Karpas-422 (cell line): ENCODE measurements at places on chromosomes 2 and 18. TPM values are rescaled to one million over a fixed set of nuclear protein-coding genes. Genes with fewer than 3 reads are reported as not detected.

DNA sequence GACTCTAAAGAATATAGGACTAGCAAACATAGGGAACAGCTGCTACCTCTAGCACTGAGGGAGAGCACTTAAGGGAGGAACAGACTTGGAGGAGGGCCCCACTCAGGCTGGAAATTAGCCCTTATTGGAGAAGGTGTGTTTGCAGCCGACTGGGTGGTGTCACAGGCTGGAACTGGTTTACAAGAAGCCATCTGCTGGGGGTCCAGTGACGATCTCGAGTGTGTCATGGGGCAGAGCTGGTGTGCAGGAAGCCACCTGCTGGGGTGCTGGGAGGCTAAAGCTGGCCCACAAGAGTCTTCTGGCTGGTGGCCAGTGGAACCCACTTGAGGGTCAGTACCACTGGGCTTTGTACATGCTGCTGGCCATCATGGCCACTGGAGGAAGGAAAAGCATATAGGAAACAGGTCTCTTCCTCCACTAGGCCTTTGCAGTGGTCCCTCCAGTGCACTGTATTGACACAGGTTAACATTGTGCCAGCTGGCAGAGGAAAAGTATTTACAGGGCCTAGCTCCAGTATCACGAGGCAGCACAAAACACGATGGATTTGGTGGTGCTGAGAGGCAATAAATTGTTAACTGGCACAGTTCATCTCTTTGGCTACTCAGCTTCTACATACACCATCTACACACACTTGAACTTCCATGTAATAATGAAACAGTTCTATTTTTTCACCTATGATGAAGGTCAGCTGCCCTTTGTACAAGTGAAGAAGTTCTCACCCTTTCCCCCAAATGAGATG is 43.6 kb downstream of the MAP3K20 start:
- H3K4me3 ChIP-seq, result no peak overlapping the region
- H3K36me3 ChIP-seq, result no peaks in the 10 kb centered on the region
- H3K27me3 ChIP-seq, result no peaks in the 10 kb centered on the region

LPIN2 gene
- total RNA-seq, result 8.5 and 13.7 TPM in 2 replicates

DNA sequence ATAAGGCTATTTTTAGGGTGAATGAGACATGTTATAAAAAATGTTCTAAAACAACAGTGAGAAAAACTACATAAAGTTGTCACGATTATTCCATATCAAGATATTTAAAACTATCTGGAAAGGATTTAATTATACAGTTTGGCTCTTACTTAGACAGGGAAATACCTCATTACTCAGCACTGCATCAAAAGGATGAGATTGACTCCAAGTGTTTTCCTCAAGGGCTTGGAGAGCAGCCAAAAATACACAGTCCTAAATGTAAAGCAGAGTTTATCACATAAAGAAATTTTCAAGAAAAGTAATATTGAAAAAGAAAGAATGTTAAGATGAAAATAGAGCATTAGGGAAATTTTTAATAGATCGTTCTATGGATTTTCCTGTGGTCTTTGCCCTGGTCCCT is 285.5 kb upstream of the NETO1 start:
- H3K27ac ChIP-seq, result no peak overlapping the region
- H3K4me3 ChIP-seq, result no peak overlapping the region
- H3K36me3 ChIP-seq, result no peaks in the 10 kb centered on the region
- H3K27me3 ChIP-seq, result no peaks in the 10 kb centered on the region

DNA sequence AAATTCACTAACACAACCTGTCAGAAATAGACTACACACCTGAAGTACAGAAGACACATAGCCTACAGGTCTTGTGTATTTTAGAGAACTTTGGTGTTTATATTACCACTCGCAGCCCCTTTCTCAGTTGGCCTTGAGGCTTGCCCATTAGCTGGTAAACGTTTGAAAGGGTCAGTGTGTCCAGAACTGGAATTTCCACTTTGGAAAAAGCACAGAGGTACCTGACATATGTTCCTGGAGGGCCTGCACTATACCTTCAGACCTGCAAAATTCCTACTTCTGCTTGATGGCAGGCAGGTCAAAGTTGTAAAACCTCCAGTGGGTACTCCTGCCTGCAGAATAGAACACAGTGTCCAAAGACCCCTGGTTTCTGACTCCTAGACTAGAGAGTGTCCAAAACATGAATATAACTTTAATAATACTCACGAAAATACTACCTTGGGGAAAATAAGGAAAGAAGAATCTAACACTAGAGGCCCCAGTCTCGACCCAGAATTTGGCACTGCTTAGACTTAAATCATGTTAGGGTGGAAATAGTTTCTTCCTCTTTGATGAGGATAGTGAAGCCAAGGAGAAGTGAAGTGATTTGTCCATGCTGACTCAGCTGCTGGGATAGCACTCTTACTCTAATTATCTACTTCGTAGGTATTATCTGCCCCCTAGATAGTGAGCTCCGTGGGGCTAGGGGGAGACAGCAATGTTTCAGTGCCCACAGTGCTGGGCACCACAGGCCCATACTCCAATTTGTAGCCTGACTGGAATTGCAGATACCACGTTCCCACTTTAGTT is 2.8 kb downstream of the KCTD1 start:
- peaks cover 3% of the 10 kb centered on the region; the same call in 1 of the 2 replicates for H3K27me3 ChIP-seq
- no peak for DNase-seq
- H3K4me3 ChIP-seq, result no peak overlapping the region
- H3K27ac ChIP-seq, result no peak overlapping the region
- no peaks in the 10 kb centered on the region for H3K36me3 ChIP-seq
- peaks cover 19% of the 10 kb centered on the region for H3K4me1 ChIP-seq

DNA sequence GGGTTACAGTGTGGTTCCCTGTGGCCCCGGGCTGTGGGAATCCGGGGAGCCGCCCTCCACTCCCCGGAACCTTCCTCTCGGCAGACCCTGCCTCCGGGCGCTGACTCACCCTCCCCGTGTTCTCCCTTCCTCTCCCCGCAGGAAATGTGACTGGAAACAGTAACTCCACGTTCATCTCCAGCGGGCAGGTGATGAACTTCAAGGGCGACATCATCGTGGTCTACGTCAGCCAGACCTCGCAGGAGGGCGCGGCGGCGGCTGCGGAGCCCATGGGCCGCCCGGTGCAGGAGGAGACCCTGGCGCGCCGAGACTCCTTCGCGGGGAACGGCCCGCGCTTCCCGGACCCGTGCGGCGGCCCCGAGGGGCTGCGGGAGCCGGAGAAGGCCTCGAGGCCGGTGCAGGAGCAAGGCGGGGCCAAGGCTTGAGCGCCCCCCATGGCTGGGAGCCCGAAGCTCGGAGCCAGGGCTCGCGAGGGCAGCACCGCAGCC is 59.5 kb downstream of the TNFRSF11A start:
- no peaks in the 10 kb centered on the region for H3K27me3 ChIP-seq
- no peak overlapping the region for H3K27ac ChIP-seq
- no peaks in the 10 kb centered on the region for H3K36me3 ChIP-seq
- H3K4me1 ChIP-seq, result no peaks in the 10 kb centered on the region
- H3K4me3 ChIP-seq, result no peak overlapping the region
- DNase-seq, result no peak

DNA sequence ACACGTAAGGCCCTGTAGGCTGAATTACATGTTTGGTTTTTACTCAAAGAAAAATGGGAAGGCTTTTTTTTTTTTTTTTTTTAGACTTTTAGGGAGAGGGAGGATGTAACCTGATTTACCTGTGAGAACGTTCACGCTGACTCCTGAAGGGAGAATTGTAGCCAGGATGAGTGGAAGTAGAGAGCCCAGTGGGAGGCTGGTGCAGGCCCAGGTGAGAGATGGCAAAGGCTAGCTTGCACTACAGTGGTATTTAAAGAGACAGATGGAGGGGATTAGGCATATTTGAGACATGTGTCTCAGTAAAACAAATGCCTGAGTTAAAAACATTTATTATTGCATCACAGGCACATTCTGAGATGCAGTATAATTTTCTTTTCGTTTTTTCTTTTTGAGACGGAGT is 107.9 kb downstream of the CCDC85A start:
- DNase-seq, result no peak
- H3K4me3 ChIP-seq, result no peak overlapping the region
- H3K36me3 ChIP-seq, result no peaks in the 10 kb centered on the region
- no peaks in the 10 kb centered on the region for H3K4me1 ChIP-seq
- no peaks in the 10 kb centered on the region for H3K27me3 ChIP-seq

GPR75 gene
- 6.6 and 11.4 TPM in 2 replicates for total RNA-seq

DNA sequence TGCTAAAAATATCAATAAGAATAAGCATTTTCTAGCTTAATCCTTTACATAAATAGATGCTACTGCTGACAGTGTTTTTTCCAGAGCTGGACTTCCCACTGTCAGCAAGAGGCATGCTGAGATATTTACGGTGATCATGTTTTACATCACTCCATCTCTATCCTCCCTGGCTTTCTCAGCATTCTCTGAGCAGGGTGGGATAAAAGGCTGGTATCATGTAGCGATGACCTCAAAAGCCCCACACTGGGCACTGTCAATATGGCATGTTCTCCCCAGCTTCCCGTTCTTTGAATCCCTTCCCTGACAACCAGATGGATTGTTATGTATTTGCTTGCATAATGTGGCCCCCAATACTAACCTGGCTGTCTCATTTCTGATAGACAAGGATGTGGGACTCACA is 83.2 kb upstream of the EPHA4 start:
- H3K27me3 ChIP-seq, result no peaks in the 10 kb centered on the region
- H3K36me3 ChIP-seq, result no peaks in the 10 kb centered on the region
- no peaks in the 10 kb centered on the region for H3K4me1 ChIP-seq
- H3K4me3 ChIP-seq, result no peak overlapping the region
- H3K27ac ChIP-seq, result no peak overlapping the region
- no peak for DNase-seq

DNA sequence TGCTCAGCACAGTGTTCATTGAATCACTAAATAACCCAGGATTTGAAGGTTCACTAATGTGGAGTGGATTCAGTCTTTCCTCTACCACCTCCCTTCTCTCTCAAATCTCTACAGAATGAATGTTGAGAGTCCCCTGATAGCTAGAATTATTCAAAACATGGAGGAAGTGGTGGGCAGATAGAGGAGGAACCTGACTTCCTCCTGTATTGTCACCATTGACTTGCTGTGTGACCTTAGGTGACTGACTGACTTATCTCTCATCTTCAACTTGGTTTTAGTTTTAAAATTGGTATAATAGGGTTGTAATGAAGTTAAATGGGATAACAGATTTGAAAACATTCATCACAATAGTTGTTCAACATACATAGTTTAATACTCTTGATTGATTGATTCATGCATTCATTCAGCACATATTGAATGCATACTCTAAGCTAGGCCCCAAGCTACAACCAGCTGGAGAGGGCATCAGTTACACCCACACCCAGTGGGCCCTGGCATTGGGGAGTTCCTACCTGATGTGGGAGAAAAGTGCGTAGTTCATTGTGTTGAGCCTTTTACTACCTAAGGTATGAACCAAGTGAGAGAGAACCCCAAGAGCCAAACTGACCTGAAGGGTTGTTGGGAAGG is 96.0 kb downstream of the WDR7 start:
- peaks cover 13% of the 10 kb centered on the region for H3K4me1 ChIP-seq
- no peaks in the 10 kb centered on the region for H3K36me3 ChIP-seq
- H3K4me3 ChIP-seq, result no peak overlapping the region
- no peak overlapping the region for H3K27ac ChIP-seq
- no peaks in the 10 kb centered on the region for H3K27me3 ChIP-seq
- peak; percentile 59 for DNase-seq
